ENCODE measurements at places on chromosomes 11 and 22. TPM values are rescaled to one million over a fixed set of nuclear protein-coding genes. Genes with fewer than 3 reads are reported as not detected.

DNA sequence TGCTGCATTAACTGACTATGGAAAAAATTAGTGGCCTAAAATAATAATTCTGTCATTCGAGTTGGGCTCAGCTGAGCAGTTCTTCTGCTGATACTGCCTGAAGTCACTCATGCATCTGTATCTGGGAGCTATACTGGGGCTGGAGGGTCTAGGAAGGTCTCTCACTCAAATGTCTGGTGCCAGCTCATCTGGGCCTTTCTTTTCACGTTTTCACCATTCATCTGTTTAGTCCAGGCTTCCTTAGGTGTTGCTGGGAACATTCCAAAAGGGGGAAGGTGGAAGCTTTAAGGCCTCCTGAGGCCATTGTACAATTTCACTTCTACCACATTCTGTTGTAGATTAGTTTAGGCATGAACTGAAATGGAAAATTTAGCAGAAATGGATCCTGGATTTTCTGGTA is 28.0 kb downstream of the YAP1 start:
- no peak for DNase-seq

APOL5 gene
- total RNA-seq: not detected

DNA sequence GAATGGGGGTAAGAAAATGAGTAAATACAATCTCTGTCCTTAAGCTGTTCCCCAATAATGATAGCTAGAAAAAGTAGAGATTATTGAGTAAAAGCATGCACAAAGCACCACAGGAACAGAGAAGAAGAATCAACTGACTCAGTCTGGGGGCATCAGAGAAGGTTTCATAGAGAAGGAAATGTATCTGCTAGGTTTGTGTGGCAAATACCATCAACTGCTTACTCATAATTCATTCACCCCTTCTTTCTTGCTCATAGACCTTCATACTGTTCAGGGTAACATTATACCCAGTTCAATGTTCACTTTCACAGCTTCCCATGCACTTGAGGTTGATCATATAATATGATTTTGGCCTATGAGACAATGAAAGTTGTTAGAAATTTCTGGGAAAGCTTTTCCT is 85.2 kb upstream of the SCUBE2 start:
- no peak for DNase-seq

DNA sequence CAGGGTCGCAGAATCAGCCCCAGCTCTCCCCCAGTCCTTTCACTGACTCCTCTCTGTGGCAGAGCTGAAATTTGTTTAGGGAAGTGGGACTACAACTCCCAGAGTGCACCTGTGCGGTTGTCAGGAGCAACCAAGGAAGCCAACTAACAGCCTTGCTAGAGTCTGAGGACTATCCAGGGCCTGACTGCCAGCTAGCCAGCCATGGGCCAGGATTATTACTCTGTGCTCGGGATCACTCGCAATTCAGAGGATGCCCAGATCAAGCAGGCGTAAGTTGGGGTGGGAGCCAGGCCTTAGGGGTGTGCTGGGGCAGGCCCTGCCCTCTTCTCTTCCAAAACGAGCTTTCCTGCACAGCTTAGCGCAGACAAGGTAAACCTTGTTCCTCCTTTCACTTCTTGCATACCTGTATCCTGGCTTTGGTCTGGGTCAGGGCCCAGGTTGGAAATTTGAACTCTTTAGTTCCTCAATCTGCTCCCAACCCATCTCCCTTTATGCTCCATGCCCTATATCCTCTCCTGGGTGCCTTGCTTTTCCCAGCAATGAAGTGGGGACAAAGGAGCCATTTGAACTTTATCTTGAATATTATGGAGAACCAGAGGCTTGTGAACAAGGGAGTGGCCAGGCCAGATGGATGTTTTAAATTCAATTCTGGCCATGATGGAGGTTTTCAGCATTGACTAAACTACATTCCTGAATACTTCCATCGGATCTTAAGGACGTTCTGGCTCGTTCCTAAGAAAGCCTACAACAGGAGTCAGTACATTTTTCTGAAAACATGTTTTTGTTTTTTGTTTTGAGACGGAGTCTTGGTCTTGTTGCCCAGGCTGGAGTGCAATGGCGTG is at the start of gene DNAJB13:
Gene DNAJB13 (plus strand): TSS at position 158 of the 842 bp plus-strand sequence. CDS start 44 bp downstream, at position 202.
- peak; percentile 88 for DNase-seq

DNA sequence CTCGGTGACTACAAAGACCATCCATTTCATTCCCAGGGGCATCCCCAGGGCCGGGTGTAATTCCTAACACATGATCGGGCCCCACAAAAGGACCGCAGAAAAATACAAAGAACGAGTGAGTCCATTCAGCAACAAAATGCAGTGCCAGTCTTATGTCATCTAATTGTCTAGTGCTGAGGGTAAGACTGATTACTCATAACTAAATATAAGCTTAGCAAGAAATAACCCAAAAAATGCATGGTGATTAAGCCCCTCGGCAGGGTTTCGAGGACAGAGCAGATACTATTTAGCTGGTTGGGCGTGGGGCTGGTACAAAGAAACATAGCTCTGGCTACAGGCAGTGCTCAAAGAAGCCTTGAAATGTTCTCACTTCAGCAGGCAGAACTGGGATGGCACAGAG is 1078.9 kb downstream of the OPCML start:
- DNase-seq: no peak

TMEM191C gene
- total RNA-seq: 0.42 TPM

GRCh38 chr11:7527029-7527428 is 13.2 kb downstream of the PPFIBP2 start:
- no peak for DNase-seq

RAD9A gene
- 27.0 TPM for total RNA-seq

GRCh38 chr11:59426361-59427067 is at the start of gene OR5A2:
Gene OR5A2, minus strand, starts transcription at chr11:59426413. Its CDS starts 3,460 bp downstream, at chr11:59422953.
- peak; percentile 40 for DNase-seq

DNA sequence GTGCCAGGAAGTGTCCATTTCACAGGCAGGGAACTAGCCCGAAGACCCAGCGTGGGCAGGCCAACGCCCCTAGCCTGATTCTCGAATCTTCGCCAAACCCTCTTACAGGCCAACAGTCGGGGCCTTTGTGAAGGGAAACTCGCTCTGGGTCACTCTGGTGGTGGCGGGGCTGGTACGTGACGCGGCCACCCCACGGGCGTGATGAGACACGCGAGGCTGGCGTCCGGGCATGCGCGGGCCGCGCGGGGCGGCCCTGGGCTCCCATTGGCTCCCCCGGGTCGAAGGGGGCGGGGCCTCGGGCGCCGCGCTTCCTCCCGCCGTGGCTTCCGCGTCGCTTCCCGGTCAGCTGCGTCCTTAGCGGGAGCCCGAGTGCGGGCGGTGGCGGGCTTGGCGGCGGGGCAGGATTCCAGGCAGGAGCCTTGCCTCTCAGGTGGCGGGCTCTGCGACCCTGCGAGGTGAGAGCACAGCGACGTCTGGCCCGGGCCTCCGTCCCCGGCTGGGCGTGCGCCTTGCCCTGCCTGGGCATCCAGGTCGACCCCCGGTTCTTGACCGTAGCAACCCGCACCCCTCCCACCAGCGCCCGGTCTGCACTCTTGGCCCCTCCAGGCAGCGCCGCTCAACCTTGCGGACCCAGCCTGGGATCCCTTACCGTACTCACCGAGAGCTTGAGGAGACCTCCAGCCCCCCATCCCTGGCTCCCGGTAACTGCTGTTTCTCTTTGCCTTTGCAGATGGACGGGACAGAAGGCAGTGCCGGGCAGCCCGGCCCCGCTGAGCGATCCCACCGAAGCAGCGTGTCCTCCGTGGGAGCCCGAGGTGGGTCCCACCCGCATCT is at the start of gene FRMD8:
Gene FRMD8 (plus strand): TSS at position 331 of the 834 bp plus-strand sequence. CDS start 400 bp downstream, at position 731.
- DNase-seq: peak; percentile 99

DNA sequence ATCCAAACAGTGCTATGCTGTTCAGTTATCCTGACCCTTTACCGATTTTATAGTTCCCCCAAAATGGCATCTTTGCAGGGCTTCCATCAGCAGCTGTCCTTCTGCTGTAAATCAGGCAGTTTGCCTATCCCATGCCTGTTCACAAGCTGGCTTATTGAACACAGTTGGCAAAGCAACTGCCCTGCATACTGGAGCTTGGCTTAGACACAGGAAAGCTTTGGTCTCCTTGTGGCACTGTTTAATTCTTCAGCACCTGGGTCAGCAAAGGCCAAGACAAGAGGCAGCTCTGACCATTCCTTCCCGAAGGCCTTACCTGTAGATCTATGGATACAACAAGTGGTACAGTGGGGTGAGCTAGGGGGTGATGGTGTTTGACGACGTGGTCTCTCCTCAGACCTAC is 32.2 kb downstream of the TSPAN18 start:
- no peak for DNase-seq

LRP4 gene
- total RNA-seq: 25.0 TPM

DNA sequence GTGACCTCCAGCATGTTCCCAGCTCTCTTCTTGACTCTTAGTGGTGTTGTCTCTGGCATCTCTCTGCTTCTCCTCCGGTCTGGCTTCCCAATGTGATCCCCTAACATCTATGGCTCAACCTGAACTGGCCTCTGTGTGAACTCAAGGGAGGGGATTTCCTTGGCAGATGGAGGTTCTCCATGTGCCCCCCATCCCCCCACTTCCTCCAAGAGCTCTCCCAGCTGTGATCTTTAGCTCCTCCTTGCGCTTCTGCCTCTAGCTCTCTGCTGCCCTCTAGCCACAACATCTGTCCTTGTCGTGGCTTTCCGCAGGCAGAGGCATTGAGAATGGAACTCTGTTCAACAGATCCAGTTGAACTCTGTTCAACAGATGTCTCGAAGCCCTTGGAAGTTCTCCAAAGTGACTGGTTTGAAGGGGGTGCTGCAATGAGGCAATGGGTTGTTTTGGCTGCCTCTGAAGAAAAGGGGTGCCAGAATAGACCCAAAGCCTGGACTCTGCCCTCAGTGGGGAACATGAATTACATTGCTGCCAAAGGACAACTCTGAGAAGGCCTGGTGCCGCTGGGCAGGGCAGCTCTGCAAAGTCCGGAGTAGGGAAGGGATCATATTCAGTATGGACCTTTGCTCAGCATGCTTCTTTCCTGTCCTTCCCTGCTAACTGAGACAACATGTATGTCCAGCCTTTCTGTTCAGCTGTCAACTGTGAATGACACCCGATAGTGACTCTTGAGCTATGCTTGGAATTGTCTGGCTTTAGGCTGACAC is 61.9 kb downstream of the ADM start:
- DNase-seq: peak; percentile 70

DNA sequence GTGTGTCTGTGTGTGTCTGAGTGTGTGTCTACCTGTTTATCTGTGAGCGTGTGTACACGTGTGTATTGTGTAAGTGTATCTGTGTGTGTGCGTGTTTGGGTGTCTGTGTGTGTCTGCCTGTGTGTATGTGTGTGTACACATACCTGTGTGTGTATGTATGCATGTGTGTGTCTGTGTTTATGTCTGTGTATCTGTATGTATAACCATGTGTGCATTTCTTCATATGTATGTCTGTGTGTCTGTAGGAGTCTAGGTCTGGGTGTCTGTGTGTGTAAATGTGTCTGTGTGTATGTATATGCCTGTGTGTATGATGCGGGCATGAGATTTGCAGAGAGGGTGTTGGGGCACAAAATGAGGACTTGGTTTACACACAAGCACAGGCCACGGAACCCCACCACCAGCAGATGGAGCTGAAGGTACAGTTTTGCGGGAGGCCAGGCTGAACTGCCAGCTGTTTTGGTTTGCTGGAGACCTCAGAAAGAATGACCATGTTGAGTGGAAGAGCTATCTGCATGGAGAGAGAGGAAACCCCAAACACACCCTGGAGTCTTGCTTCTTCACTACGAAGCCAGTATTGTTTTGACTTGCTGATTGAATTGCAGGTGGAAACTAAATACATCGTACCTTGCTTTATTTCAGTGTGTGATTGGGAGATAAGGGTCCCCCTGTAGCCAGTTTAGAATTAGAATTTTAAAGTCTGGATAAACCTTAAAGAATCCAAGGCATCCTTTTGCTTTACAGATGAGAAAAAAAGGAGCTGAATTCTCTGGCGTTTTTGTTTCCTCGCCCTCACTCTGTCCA is 497.2 kb downstream of the NTM start:
- DNase-seq: peak; percentile 69

ALDH3B1 gene
- total RNA-seq: 0.37 TPM

IGSF9B gene
- total RNA-seq: 6.1 TPM

METTL15 gene
- 20.1 TPM for total RNA-seq
